ENCODE measurements at places on chromosomes 2 and 18. TPM values are rescaled to one million over a fixed set of nuclear protein-coding genes. Genes with fewer than 3 reads are reported as not detected.

Gene TNFRSF11A
- total RNA-seq, result 1.9 TPM

Gene IL1A
- 0.13 TPM for total RNA-seq

Gene GALNT13
- total RNA-seq, result 0.13 TPM

Gene OR6B2
- total RNA-seq, result not detected

DNA sequence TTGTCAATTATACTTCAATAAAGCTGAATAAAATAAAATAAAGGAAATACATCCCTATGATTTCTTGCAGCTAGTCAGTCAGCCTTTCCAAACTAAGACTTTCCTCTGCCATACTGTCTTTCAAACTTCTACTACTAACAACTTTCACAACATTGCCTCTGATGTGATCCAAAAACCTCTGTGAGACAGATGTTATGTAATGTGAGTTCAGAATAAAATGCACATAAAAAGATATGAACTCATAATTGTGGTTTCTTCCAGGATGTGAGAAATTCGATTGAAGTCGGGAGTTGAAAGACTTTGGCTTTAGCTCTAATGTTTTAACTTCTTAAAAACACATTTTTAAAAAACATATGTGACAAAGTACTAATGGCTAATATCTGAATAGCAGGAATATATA lies 98.7 kb downstream of the PIGN start:
- no peaks in the 10 kb centered on the region for H3K27me3 ChIP-seq
- H3K36me3 ChIP-seq, result peaks cover 25% of the 10 kb centered on the region
- H3K4me1 ChIP-seq, result peaks cover 2% of the 10 kb centered on the region
- no peak for DNase-seq

DNA sequence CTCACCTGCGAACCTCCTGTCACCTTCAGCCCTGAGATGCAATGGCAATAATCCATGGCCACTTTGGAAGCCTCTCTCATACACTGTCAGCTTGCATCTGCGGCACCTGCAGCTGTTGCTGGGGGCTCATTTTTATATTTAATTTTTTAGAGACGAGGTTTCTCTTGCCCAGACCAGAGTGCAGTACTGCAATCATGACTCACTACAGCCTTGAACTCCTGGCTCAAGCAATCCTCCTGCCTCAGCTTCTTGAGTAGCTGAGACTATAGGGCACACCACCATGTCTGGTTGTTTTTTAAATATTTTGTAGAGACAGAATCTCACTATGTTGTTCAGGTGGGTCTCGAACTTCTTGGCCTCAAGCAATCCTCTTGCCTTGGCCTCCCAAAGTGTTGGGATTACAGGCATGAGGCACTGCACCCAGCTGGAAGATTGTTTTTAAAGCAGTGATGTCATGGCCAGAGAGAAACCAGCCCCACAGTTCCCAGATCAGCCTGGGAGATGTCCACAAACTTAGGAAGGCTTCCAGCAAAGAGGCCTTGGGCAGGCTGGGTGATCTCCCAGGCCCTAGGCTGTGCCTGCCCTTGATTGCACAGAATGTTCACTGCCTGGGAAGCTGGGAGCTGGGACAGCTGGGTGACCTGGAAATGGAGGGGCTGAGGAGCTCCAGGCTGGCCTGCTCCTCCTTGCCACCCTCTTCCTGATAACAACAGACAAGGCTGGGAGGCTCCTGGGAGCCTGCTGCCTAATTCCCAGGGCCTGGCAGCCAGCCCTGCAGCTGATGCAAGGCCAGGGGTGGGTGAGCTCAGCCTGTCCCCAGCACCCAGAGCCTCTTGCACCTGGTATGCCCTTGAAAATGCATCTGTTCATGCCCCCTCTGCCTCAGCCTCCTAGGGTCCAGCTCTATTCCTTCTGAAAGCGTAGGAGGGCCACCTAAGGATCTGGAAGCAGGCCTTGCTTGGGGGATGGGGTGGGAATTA lies 27.1 kb downstream of the SH2D6 start:
- no peak for DNase-seq
- H3K27ac ChIP-seq, result peak overlapping the region; percentile 61
- peaks cover 7% of the 10 kb centered on the region for H3K4me1 ChIP-seq

DNA sequence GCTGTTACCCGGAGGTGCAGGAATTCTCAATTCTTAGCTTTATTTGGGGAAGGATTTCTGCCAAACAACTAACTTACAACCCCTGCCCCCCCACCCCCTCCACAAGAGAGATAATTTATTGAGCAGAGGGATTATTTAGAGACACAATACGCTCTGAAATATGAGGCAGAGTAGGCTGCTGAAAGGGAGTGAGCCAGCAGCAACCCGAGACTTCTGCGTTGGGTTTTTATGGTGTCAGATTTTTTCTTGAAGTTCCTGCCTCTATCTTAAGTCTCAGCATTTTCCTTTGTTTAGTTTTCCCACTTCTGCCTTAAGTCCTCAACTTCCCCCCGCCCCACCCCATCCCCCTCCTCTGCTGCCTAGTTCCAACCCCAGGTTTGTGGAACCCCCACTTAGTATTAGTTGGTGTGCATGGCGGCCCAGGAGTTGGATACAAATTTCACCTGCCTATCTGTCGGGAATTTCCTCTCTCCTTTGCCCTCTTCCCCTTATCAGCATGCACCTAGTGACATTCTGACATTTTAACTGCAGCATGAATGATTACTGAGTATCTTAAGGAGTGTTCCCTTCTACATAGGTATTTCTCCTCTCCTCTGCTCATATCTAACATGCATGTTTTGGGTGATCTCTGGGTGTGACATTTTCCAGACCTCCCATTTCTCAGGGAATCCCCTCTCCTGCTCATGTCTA lies 1635.9 kb upstream of the LRRTM1 start:
- H3K4me3 ChIP-seq, result no peak overlapping the region
- no peak overlapping the region for H3K27ac ChIP-seq
- H3K4me1 ChIP-seq, result no peaks in the 10 kb centered on the region

GRCh38 chr18:62545098-62545497 lies 22.3 kb downstream of the ZCCHC2 start:
- peaks cover 15% of the 10 kb centered on the region for H3K36me3 ChIP-seq
- DNase-seq, result no peak
- H3K4me3 ChIP-seq, result no peak overlapping the region
- H3K4me1 ChIP-seq, result no peaks in the 10 kb centered on the region
- no peaks in the 10 kb centered on the region for H3K27me3 ChIP-seq

DNA sequence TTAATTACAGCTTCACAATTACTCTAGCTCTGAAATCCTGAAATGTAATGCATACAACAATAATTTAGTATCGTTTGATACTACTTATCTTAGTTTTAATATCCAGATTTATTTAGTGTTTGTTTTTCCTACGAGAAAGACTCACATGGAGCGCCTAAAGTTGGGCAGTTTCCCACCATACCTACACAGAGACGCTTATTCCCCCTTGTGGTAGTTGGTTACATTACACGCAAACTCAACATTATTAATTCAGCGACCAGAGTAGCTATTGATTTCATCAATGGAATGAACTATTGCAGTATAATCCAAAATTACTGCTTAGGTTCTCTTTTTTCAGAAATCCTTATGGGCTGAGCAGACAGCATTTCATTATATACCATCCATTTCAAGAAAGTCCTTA lies 164.0 kb upstream of the REG3G start:
- H3K36me3 ChIP-seq, result no peaks in the 10 kb centered on the region
- no peak for DNase-seq
- no peaks in the 10 kb centered on the region for H3K4me1 ChIP-seq
- H3K27ac ChIP-seq, result no peak overlapping the region
- H3K27me3 ChIP-seq, result no peaks in the 10 kb centered on the region

Measured in heart left ventricle (tissue), 16 donors.